ENCODE measurements at places on chromosomes 12 and 14.
A peak's percentile ranks its signal among the peaks of the same experiment; 100 is the strongest.

GRCh38 chr12:78086553-78087362 lies 256.1 kb downstream of the NAV3 start:
- no peak for DNase-seq

GRCh38 chr14:52906141-52906601 lies 44.7 kb downstream of the FERMT2 start:
- no peak for DNase-seq

- no peak for DNase-seq
These were observed 158.8 kb downstream of the RPAP3 start for GRCh38 chr12:47547077-47547476.

GRCh38 chr12:12138203-12139154 lies 67.7 kb downstream of the BCL2L14 start:
- DNase-seq = no peak

- DNase-seq = no peak
These were observed 8.0 kb upstream of the ACTN1 start for GRCh38 chr14:68986926-68987652.

- DNase-seq = no peak
These were observed 202.0 kb upstream of the FRMD6 start for GRCh38 chr14:51449681-51450080.

DNA sequence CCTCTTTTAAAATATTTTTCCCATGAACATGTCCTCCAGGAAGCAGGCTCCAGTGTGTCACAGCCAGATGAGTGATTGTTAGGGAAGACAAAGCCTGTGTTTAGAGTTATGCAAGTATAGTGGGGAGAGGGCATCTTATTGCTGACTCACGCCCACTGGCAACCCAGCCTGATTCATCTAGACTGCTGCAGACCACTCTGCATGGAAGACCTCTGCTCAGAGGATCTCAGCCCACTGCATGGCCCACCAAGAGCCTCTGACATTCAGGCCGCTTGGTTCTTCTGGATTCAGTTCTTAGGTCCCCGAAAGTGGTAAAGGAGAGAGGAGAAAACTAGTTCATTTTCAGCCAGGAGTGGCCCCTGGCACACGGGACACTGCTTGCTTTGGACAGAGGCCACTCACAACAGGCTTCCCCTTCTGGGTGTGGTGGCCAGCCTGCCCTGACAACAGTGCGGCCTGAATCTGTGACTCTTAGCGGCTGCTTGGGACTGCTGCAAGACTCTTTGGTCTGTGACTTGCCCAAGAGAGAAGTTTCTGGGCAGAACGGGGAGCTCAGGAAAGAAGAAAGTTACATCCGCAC lies 266.3 kb downstream of the ZFP36L1 start:
- DNase-seq = no peak

DNA sequence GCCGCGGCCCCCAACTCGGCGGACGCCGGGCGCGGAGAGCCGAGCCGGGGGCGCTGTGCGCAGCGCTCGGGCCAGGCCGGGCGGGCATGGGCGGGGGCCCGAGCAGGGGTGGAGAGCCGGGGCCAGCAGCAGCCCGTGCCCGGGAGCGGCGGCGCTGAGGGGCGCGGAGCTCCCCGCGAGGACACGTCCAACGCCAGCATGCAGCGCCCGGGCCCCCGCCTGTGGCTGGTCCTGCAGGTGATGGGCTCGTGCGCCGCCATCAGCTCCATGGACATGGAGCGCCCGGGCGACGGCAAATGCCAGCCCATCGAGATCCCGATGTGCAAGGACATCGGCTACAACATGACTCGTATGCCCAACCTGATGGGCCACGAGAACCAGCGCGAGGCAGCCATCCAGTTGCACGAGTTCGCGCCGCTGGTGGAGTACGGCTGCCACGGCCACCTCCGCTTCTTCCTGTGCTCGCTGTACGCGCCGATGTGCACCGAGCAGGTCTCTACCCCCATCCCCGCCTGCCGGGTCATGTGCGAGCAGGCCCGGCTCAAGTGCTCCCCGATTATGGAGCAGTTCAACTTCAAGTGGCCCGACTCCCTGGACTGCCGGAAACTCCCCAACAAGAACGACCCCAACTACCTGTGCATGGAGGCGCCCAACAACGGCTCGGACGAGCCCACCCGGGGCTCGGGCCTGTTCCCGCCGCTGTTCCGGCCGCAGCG lies 639 bp downstream of the FZD10 start:
- no peak for DNase-seq

- no peak for DNase-seq
These were observed 88.8 kb upstream of the DIO3 start for GRCh38 chr14:101472518-101472849.

- no peak for DNase-seq
These were observed 2.9 kb downstream of the SERPINA6 start for GRCh38 chr14:94320243-94320642.

DNA sequence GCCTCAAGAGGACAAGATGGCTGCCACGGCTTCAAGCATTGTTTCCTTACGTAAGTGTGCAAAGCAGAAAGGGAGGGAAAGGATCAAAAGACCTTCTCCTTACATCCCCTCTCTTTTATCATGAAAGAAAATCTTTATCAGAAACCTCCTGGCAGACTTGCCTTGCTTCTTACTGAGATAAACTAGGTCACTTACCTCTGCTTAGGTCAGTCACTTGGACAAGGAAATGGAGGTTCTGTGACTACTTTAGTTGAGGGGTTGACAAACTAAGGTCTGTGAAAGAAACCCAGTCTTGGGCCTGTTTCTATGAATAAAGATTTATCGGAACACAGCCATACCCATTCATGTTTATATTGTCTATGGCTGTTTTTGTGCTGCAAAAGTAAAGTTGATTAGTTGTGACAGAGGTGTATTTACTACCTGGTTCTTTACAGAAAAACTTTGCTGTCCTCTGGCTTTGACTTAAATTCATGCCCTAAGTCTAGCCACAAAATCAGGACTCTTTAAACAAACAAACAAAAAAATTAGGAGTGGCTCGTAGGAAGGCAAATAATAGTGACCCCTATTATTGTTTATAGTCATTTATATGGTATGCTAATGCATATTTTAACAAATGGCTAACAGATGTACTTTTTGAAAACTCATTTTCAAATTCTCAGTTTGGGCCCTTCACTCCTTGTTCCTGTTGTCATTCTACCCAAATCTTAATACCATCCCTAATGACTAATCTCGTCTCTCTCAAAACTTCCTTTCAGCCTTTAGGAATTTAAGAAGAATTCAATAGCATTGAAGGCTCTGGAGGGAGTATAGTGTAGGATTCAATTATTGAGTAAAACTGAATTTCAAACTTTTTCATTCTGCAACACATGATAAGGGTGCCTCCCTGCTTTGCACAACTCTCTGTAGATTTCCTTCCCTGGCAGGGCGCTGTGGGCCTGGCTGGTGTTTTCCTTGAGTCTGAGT lies 42.0 kb upstream of the ATP2B1 start:
- no peak for DNase-seq

DNA sequence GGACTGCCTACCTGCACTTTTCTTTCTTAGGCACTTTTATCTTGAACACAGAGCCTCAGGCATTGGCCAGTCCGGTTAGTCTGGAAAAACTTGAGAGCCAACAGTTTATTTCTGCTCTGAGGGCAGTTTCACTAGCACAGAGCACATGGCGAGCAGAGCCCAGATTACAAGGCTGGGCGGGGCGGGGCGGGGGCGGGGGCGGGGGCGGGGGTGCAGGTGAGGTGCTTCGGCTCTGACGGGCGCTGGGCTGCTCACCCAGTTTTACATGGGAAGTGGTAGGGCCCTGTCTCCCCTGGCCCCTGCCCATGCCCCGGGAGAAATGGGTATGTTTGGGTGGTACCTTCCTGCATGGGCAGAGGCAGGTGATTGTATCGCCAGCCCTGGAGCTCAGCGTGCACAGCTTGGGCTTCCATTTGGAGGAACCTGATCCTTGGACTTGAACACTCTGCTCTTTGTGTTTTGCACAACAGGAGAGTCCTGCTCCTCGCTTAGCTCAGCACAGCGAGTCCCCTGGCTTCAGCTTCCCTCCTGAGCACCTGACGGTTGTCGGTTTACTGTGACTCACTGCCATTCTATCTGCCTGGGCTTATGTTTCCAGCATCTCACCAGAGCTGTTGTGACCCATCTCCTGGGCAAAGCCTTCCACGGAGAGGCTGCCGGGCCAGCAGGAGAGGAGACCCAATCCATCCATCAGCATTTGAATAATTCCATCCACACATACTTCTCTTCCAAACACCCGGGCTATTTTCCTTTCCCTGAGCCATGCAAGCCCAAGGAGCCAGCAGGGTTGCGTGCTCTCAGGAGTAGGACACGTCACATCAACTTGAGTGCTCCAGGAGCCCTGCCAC lies 108.5 kb downstream of the ARF6 start:
- peak; percentile 80 for DNase-seq

DNA sequence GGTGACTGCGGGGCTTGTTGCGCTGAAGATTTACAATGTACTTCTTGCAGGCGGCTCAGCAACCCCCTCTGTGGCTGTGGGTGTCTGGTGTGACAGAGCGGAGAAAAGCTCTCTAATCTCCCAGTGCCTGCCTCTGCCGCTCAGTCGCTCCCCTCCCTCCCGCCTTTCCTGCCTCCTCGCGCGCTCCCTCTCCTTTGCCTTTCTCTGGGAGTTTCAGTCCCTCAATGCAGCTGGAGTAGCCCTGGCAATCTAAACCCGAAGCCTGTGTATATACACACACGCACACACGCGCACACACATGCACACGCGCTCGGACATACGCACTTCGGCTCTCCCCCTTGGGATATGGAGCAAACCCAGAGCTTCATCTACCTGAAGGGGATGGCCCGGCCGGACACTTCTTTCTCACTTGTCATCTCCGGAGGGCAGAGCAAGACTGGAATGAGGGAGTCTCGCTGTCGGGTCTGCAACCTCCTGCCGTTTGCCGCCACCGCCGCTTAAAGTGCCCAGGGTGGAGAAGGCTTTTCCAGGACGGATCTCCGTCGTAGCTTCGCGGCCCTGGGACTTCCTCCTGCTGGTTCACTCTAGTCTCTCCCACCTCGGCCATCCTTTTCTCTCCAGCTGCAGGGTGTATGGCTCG lies 599 bp upstream of the TRHDE start:
- DNase-seq = no peak

DNA sequence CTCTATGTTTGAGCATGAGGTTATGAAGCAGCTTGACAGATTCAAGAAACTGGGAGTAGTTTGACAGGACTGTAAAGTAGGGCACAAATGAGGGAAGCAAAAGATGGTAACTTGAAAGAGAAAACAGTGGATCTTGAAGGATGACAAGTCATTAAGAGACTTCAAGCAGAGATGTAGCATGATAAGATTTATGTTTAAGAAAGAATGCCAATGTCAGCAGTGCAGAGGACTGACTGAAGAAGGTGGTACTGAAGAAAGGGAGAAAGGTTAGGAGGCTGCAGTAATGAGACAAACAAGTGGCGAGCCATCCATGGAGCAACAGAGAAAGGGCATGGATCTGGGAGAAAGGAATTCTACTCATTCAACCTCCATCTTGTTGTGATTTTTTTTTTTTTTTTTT lies 120.2 kb upstream of the RAP1B start:
- no peak for DNase-seq

DNA sequence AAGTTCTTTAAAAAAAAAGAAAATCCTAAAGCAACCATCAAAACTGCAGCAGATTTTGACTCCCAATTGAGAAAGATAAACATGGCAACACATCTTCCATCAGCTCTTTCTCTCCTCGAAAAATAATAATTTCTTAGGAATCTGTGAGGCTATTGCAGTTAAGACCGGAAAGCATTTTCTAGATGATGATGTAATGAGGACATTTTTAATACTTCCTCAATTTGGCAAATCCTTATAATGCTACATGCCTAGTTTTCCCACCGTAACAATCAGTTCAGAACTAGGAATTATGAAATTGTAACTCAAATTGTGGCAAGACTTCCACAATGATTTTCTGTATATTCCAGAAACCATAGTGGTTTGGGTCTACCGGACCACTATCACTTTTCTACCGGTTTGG lies 180.9 kb upstream of the PDE3A start:
- DNase-seq = no peak

DNA sequence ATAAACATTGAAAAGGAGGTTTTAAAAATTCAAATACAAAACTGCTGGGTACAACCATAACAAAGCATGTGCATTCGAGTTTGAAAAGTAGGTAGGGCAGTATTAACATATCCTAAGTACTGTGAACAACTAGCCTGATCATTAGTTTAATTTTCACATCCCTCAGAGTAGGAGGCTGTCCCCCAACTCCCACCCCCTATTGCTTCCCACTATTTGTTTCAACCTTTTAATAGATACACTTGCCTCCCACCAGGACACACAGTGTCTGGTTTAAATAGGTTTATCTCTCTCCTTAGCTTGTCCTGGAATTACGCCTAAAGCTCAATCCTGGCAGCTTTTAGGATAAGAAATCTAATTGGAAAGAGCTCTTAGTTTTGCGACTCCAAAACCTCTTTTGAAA lies 2.1 kb downstream of the TAOK3 start:
- no peak for DNase-seq

- peak; percentile 52 for DNase-seq
These were observed 227.8 kb downstream of the ZFP36L1 start for GRCh38 chr14:68564826-68565759.

DNA sequence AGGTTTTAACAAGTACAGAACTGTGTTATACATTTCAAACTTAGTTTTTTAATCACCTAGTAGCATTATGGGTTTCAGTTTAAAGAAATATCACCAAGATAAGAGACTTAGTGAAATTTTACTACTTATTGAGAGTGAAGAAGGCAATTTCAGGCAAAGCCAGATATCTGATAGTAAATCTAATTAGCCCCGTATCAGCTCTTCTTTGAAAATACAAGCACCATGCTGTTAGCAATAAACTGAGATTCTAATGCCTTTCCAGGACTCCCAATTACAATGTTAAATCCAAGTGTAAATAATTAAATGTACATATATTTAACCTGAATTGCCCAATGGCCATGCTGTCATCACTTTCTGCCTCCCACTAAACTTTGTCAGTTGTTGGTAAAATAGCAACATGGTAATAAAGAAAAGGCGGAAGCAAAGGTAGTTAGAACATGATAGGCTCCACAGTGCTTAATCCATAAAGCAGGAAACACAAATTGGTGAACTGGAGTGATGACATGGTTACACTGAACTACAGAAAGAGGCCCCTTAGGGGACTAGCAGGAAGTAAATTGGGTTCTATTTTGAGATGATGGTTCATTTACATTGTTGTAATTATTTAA lies 646.1 kb downstream of the C12orf50 start:
- no peak for DNase-seq

DNA sequence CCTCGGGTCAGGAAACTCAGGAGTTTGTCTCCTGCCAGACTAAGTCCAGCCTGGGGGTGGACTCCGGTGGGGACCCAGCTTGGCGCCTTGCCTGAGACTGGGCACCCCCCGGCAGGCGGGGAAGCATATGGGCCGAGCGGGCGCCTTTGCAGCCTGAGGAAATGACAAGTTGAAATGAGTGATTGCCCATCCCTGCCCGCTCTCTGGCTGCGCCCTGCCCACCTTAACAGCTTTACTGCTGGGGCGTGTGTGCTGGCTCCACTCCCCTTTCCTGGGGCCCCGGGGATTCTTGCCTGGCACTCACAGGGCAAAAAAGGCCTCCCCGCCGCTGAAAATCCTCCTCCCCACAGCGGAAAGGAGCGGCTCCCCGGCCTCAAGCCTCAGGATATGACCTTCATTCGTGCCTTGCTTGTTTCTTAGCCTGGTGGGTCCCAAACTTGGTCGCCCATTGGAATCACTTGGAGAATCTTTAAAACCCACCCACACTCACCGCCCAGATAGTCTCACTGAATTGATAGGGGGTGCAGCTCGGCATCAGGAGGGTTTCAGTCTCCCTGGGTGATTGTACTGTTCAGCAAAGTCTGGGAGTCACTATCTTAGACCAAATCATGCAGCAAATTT lies 1.5 kb downstream of the RFLNA start:
- DNase-seq = no peak

All from CD4-positive, alpha-beta T cell treated with Interleukin-6 for 4 hours (primary cell).